Stimulated activated CD8-positive, alpha-beta memory T cell treated with anti-CD3 and anti-CD28 coated beads, Interleukin-7, amount 100 ng/mL, for 48 hours (primary cell): ENCODE measurements at places on chromosomes 12 and 14.
A peak's percentile ranks its signal among the peaks of the same experiment; 100 is the strongest.

DNA sequence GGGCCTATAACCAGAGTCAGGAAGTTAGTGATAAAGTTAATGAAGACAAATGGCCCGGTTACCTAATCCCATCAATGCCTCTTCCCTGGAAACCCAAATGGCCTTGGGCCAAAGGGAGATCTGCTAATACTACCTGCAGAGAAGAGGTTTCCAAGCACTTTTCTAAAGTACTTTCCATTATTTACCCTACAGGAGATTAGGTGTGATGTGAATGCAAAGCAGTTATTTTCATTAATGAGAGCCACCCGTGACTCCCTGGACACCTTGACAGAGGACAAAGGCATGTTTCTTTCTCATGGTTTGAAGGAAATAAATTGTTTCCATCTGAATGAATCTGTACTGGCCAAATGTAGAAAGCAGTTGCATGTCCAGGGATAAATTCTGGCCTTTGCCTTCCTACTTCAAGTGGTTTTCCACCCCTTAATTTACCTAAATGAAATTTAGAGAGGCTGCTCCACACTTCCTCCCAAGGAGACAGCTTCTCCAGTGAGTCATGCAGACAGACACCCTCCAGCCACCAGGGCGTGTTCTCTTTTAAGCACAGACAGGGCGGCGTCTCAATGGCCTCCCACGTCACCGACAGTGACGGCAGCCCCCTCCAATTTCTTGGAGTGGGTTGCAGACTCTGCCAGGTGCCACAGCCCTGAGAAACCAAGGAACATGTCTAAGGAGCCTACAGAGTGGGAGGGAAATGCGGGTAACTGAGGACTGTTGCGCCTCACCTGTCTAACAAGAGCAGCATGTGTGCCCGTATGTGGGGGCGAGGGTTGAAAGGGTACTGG is 43.9 kb upstream of the GNPNAT1 start:
- DNase-seq: no peak

GRCh38 chr14:105059925-105060565 is 5.2 kb downstream of the GPR132 start:
- no peak for DNase-seq

DNA sequence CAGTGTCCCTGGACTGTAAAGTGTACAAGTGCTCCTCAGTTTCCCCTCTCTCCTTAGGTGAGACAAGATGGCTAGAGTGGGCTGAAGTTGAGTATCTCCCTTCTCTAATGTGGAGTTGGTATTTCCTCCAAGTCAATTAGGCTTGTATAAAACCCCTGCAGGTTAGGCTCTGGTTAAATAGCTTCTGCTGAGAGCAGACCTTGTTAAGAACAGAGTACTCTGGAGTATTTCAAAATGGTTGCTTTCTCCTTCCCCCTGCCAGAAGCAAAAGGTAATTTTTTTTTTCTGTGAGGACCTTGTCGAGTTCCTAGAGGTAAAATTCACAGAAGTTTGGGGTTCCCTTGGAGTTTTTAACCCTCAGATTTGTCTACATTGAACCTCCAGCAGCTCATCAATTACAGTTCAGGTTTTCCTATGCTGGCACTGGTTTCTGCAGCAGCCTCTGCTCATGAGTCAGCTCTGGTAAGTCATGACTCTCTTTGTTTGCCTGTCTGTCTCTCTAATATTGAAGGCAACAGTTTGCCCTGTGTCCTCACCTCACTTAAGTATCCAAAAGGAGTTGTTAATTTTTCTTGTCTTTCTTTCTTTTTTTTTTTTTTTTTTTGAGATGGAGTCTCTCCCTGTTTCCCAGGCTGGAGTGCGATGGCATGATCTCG is 27.8 kb upstream of the GLIPR1 start:
- DNase-seq: no peak

- no peak for DNase-seq
Observed at GRCh38 chr12:116860263-116860662, 21.0 kb downstream of the HRK start.

DNA sequence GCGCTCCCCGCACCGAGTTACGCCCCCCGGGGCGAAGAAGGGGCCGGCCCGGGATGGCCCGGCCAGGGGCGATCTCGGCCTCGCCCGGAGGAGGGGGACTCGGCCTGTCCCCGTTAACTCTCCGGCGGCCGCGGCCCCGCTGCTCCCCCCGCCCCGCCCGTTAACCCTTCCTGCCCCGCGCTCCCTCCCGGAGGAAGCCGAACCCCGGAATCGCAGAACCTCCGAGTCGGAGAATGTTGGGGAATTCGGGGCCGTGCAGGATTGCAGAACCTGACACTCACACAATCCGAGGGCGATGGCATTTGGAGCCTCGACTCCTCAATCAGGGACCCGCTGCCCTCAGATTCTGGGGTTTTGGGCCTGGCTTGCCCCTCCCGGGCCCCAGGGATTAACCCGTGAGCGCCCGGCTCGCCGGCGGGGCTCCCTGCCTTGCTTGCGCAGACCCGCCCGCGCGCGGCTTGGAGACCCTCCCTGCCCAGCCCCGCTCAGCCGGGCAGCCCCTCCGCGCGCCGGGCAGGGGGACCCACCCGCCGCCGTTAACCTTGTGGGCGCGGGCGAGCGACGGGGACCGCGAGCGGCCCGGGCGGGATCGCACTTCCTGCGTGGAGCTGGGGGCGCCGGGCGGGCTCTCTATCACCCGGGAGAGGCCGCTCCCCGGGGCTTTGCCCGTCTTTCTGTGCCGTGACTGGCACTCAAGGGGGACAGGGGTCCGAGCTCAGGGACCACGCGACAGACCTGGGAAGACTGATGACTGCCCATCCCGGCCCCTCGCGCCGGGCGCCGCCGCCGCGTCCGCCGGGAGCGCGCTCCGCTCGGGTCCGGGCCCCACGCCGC is 18.8 kb downstream of the BEGAIN start:
- DNase-seq: no peak

DNA sequence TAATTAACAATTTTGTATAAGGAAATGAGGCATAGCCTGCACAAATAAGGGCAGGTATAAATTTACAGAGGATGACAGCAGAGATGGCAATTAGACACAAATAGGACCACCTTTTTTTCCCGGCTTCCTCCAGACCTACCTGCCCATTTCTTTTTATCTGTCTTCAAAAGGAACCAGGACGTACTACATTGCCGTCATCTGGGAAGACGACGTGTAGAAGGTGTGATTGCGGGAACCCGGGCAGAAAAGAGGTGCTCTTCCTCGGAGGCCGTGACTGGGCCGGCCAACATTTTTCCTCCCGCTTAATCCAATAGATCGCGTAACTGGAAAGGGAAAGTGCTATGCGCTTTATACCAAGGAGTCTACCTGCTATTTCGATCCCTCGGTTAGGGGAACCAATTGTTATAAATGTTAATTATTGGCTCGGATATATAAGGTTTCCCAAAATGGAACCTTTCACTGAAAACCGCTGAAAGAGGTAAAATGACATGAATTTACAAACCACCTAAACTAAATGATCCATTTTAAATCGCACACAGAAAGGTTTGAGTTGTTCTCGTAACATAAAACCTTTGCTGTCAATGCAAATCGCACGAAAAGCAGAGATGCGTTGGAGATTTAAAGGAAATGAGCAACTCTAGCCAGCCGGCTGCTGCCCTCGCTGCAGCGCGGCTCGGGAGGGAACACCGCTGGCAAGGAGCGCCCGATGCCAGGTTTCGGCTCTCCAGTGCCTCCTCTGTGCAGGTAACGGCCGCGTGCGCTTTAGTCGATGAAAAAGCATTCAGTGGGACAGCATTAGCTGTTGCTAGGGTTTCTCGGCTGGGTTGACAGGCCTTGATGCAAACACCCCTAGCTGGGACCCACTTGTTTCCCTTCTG is 2.8 kb upstream of the SIX1 start:
- no peak for DNase-seq

- DNase-seq: no peak
Observed at GRCh38 chr12:99009654-99010296, 364.7 kb downstream of the APAF1 start.

DNA sequence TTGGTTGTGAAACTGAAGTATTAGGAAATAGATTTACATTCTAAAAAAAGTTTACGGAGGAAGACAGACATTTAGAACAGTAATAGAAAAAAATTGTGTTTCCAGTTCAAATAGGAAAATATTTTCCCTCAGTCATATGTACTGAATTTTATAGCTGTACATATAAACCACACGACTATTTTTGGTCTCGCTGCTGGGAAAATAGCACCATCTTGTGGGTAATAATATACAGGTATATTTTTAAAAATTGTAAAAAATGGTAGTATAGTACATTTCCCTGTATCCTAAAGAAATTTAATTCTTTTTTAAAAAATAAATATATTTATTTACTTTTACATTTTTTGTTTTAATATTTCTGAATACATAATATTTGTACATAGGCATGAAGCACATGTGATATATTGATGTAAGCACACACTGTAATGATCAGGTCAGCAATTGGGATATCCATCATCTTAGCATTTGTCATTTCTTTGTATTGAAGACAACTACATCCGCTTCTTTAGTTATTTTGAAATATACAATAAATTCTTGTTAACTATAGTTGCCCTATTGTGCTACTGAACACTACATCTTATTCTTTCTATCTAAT is 168.6 kb downstream of the ALX1 start:
- DNase-seq: no peak

- DNase-seq: no peak
Observed at GRCh38 chr12:109651596-109651995, 62.0 kb upstream of the FAM222A start.

DNA sequence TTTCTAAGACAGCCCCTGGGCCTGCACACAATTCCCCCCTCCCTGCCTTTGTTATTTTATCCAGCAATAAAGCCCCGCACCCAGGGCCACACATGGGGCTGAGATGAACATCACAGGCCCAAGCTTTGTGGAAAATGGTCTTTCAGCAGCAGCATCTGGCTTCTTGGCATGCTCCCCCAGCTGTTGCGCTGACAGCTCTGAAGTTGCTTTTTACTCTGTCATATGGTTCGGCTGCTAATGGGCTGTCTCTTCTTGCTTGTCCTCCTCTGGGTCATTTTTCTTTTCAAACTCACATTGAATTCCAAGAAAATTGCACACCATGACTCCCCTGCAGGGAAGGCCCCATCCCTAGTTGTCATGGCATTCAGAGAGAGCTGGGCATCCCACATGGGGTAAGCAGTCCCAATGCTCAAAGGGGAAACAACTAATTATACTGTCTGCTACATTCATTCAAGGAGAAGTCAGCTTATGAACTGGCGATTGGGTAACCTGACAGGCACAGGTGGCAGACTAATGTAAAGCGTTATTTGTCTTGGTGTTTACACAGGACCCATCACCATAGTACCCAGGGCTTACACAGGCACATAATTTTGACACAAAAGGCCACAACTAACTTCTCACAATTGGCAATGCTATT is 74.0 kb upstream of the CDKN3 start:
- no peak for DNase-seq

- peak; percentile 65 for DNase-seq
Observed at GRCh38 chr14:65287264-65288131, 125.0 kb upstream of the FUT8 start.

GRCh38 chr14:58765843-58766242 is 128.1 kb downstream of the DACT1 start:
- no peak for DNase-seq

DNA sequence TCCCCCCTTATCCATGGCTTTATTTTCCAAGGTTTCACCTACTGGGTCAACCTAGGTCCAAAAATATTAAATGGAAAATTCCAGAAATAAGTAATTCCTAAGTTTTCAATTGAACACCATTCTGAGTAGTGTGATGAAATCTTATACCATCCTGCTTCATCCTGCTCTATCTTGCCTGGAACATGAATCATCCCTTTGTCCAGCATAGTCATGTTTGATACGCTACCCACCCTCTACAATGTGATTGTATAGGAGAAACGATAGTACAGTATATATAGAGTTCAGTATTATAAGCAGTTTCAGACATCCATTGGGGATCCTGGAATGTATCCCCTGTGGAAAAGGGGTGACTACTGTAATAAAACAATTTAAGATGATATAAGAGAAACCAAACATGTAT is 62.2 kb downstream of the IFNG start:
- DNase-seq: no peak

DNA sequence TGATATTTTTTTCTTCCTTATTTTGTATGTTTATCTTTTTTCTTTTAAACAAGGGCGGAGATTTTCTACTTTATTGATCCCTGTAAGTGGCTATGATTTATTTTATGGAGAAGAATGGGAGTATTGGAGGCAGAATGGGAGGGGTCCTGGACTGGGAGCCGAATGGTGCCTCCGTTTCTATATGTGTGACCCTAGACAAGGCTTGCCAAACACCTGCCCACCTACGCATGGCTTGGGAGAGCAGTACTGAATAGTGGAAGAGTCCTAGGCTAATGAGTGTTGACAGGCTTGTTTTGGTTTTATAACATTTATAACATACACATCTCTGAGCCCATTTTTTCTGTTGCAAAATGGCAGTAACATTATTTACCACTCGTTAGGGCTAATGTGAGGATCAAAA is 29.0 kb downstream of the STK38L start:
- no peak for DNase-seq
